ENCODE measurements at places on chromosomes 1 and 21.

DNA sequence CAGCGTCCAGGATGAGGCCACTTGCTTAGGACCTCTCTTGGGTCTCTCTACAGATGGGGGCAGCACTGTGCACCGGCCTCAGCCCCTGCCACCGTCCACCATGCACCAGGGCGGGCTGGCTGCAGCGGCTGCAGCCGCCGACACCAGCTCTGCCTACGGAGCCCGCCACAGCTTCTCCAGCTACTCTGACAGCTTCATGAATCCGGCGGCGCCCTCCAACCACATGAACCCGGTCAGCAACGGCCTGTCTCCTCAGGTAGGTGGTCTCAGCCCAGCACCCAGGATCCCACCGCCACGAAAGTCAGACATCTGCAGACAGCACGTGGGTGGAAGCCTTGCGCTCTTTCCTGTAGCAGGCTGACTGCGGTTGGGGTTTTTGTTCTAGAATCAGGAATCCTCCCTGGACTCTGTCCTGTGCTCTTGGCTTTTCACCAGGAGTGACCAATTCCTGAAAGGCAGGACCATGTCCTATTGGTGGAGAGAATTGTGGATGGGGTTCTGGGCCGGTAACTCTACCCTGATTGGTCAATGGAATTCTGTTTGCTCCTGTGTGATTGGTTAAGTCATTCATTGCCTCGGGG, 72.5 kb downstream of the PAX7 start:
- H3K27me3 ChIP-seq = no peaks in the 10 kb centered on the region
- DNase-seq = no peak
- H3K4me1 ChIP-seq = no peaks in the 10 kb centered on the region
- no peak overlapping the region for H3K27ac ChIP-seq
- no peaks in the 10 kb centered on the region for H3K36me3 ChIP-seq

DNA sequence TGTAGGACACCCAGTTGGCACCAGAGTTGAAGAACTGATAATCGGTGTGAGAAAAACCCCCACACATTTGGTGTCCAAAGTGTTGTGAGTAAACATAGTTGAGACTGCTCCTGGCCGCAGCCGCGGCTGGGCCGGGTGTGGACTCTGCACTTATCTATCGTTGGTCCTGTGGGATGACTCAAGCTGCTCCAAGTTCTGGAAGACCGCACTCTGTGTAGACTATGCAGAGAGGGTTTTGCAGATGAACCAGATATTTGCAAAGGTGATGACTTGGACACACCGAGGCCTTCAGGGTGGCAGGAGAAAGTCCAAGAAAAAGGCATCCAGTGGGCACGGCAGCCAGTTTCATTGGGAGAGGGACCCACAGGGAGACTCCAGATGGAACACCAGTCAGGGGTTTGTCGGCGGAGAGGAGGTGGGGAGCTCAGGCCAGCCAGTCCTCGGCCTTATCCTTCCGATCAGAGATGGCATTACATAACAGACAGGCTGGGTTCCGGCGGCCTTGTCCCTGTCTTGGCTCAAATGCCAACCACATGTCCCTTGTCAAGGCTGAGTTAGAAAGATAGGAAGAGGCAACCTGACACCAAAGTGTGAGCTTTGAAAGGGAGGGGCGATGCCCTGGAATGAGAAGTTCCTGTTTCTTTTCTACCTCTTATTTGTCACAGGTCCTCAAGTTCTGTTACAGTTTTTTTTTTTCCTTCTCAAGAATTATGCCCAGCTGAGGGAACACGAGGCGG, 21.1 kb downstream of the C2CD2 start:
- no peak overlapping the region for H3K4me3 ChIP-seq
- peaks cover 5% of the 10 kb centered on the region for H3K4me1 ChIP-seq
- H3K27me3 ChIP-seq = no peaks in the 10 kb centered on the region
- no peaks in the 10 kb centered on the region for H3K36me3 ChIP-seq
- peak; percentile 50 for DNase-seq

DNA sequence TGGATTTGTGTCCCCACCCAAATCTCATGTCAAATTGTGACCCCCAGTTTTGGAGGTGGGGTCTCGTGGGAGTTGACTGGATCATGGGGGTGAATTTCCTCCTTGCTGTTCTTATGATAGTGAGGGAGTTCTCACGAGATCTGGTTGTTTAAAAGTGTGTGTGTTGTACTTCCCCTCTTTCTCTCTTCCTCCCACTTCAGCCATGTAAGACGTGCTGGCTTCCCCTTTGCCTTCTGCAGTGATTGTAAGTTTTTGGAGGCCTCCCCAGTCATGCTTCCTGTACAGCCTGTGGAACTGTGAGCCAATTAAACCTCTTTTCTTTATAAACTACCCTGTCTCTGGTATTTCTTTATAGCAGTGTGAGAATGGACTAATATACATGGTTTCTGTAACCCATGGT, 64.6 kb downstream of the RHOU start:
- H3K36me3 ChIP-seq = no peaks in the 10 kb centered on the region
- H3K27ac ChIP-seq = no peak overlapping the region
- no peak overlapping the region for H3K4me3 ChIP-seq

DNA sequence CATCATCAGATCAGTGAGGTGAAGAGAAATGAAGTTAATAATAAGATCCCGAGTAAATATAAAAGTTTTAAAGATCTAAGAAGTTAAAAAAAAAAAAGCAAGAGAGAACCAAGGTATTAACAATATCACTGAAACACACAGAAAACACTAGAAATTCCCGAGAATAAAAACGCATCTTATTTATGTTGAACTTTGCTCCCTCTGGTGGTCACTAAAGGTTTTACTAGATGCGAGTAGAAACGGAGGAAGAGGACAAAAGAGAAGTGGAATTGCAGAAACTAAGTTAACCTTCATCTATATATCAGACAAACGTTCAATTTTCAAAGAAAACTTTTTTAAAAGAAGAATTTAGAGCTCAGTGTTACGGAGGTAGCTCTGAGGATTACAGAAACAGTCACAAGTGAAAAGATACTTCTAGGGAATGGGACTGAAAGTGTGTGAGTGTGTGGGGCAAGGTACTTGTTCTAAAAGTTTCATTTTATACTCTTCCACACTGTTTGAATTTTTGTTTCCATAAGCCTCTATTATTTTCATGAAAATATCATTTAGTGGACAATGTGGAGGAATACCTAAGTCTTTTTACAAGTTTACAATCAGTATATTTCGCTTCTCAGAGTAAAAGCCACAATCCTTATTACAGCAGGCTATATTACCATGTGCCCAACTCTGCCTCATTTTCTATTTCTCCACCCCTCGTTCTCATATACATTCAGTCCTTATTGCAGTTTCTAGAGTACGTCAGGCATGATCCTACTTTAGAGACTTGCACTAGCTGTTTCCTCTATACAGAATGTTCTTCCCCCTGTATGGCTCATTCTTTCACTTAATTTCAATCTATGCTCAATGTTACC, 19.7 kb downstream of the ACBD6 start:
- no peak overlapping the region for H3K4me3 ChIP-seq
- no peaks in the 10 kb centered on the region for H3K4me1 ChIP-seq
- no peaks in the 10 kb centered on the region for H3K27me3 ChIP-seq
- DNase-seq = no peak
- no peak overlapping the region for H3K27ac ChIP-seq

DNA sequence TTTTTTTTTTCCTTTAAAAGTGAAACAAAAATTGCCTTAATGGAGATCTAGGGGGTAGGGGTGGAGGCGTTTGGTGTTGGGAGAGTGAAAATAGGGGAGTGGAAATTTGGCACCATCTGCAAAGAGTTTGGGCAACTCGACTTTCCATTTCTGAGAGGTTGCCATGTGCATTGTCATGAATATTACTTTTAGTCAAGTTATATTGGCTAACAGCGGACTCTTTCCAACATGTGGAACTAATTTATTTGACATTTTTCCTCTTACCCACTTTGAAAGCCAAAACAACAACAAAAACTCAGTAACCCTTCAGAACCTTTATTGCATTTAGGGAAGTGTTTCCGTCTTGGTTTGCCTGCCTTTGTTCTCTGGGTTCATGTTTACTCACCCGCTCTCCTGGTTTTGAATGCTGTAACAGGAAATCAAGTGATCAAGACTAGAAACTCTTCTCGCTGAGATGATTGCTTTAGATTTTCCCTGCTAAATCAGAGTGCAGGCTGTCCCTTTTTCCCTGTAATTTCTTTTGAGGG, 70.4 kb downstream of the CACHD1 start:
- no peaks in the 10 kb centered on the region for H3K27me3 ChIP-seq
- no peak for DNase-seq
- H3K36me3 ChIP-seq = no peaks in the 10 kb centered on the region
- no peak overlapping the region for H3K27ac ChIP-seq
- no peak overlapping the region for H3K4me3 ChIP-seq
- H3K4me1 ChIP-seq = no peaks in the 10 kb centered on the region

- DNase-seq = peak; percentile 95
- no peak overlapping the region for H3K4me3 ChIP-seq
- H3K27ac ChIP-seq = no peak overlapping the region
- peaks cover 5% of the 10 kb centered on the region for H3K4me1 ChIP-seq
Measured at GRCh38 chr1:39886757-39887231, 3.5 kb upstream of the TRIT1 start.

DNA sequence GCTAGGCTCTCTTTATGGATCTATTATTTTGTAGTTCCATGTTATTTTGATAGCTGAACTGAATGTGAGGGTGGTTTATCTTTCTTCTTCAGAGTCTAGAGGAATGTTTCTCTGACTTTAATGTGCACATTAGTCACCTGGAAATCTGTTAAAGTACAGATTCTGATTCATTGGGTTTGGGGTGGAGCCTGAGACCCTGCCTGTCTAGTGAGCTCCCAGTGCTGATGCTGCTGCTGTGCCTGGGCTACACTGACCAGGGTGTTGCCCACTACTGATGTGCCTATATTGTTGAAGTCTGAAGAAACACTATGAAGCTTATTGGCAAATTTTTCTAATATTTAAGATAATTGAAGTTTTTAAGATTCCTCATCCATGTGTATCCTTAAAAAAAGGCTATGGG, 35.9 kb downstream of the CD46 start:
- peaks cover 2% of the 10 kb centered on the region for H3K4me1 ChIP-seq
- peak; percentile 57 for DNase-seq
- H3K27ac ChIP-seq = no peak overlapping the region
- peaks cover 5% of the 10 kb centered on the region for H3K36me3 ChIP-seq

DNA sequence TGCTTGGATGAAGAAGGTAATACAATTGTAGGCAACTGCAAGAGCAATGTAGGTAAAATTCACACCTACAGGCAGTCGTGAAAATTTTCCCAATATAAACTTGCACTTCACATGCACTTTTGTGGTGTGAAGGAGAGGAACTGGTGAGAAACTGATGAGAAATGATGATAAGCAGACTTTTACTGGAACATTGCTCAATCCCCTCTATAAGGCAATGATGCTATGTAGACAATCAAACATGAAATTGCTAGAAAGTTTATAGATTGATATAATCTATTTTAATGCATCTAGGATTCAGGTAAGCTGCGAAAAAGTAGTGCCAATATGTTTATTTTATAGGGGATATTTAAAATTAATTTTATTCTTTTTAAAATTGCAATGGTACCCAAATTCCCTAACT, 802.2 kb downstream of the KCNT2 start:
- H3K4me1 ChIP-seq = no peaks in the 10 kb centered on the region
- no peak overlapping the region for H3K27ac ChIP-seq
- DNase-seq = no peak
- H3K4me3 ChIP-seq = no peak overlapping the region
- H3K36me3 ChIP-seq = no peaks in the 10 kb centered on the region
- no peaks in the 10 kb centered on the region for H3K27me3 ChIP-seq

GRCh38 chr21:33325222-33326067, 675 bp downstream of the IFNAR1 start:
- H3K4me1 ChIP-seq = peaks cover 5% of the 10 kb centered on the region
- peak overlapping the region; percentile 41 for H3K27ac ChIP-seq
- H3K36me3 ChIP-seq = no peaks in the 10 kb centered on the region
- H3K27me3 ChIP-seq = no peaks in the 10 kb centered on the region

DNA sequence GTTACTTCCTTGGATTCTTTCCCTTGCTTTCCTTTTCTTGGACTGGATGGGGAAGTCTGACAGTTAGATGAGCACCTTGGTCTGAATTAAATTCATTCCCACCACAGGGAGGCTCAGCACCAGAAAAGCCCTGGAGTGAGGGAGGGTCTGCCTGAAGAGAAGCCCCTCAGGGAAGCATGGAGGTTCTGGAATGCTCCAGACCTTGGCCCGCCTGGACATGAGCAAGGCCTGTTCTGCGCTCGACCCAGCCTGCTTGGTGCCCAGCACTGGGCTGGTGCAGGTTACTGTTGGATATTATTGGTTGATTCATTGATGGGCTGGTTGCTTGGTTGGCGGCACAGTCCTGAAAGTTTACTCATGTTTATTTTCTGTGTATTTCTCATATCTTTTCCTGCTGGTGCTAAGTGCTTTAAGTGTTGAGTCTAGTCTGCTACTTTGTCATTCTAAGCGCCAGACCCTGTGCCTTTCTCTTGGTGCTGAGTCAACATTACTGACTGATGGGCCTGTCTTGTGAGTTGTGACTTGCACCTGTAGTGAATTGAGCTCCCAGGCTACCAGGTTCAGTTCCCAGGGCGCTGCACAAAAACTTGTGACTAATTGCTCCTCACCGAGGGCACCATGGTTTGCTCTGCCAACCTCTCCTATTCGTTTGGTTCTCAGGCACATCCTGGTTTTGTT, 538.5 kb downstream of the KIF26B start:
- H3K4me1 ChIP-seq = peaks cover 2% of the 10 kb centered on the region
- H3K36me3 ChIP-seq = peaks cover 22% of the 10 kb centered on the region
- H3K4me3 ChIP-seq = no peak overlapping the region
- no peaks in the 10 kb centered on the region for H3K27me3 ChIP-seq

DNA sequence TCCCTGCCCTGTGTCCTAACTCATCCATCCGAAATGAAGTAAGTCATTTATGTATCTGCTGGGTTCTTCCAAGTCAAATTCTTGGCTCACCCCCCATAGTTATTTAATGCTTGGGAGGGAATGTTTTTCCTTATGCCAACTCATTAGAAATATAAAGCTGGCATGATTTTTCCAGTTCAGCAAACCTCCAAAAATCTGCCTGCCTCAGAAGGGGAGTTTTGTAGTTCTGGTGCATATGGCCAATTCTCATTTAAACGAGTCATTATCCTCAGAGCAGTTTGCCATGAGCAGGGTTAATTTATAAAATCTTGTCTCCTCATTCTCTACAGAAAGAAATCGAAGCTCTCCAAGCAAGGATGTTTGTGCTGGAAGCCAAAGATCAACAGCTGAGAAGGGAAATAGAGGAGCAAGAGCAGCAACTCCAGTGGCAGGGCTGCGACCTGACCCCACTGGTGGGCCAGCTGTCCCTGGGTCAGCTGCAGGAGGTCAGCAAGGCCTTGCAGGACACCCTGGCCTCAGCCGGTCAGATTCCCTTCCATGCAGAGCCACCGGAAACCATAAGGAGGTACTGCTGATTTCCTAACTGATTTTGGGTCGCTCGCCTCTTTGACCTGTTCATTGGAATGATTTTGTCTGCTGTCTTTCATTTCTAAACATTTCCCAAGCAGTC, 144.1 kb downstream of the DISC1 start:
- H3K4me3 ChIP-seq = no peak overlapping the region
- DNase-seq = no peak
- no peaks in the 10 kb centered on the region for H3K36me3 ChIP-seq
- H3K27me3 ChIP-seq = no peaks in the 10 kb centered on the region

GRCh38 chr1:43265431-43265830, 4.4 kb upstream of the TMEM125 start:
- H3K4me3 ChIP-seq = no peak overlapping the region
- peaks cover 2% of the 10 kb centered on the region for H3K4me1 ChIP-seq
- no peak overlapping the region for H3K27ac ChIP-seq
